ENCODE measurements at places on chromosomes 12 and 14.

DNA sequence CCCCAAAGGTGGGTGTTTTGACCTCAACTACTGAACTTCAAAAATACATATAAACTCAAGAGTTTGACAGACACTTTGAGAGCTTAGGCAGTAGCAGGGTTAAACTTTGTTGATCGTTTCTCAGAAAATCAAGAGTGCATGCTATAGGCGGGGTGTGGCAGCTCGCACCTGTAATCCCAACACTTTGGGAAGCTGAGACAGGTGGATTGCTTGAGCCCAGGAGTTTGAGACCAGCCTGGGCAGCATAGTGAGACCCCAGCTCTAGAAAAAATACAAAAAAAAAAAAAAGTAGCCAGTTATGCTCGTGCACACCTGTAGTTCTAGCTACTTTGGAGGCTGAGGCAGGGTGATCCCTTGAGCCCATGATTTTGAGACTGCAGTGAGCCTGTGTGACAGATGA lies 12.3 kb downstream of the NANOG start:
- no peak for DNase-seq

- DNase-seq = peak; percentile 86
Measured at GRCh38 chr14:86777963-86778602, 1214.9 kb downstream of the GALC start.

GRCh38 chr12:27542628-27543027 lies 18.6 kb downstream of the PPFIBP1 start:
- DNase-seq = peak; percentile 95

GRCh38 chr14:73426877-73427276 lies 31.5 kb downstream of the NUMB start:
- DNase-seq = no peak

DNA sequence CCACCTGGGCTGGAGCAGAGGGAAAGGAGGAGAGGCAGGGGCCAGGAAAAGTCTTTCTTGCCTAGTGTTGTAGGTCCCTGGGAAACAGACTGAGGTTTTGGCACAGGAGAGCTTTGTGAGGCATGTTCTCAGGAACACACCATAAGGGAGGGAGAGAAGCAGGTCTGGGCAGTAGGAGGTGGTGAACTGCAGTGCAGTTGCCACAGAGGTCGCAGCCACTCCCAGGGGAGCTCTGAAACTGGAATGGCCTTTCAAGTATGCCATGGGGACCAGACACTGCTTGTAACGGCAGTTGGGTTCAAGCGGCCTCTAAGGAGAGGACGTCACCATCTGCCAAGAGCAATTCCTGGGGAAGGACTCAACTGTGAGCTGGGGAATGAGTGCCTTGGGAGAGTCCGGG lies 35.4 kb upstream of the NKX2-8 start:
- no peak for DNase-seq

GRCh38 chr12:6827982-6828780 lies at the start of gene P3H3:
TSS of gene P3H3 (plus strand) at chr12:6828407. CDS start at chr12:6828441, 34 bp downstream.
- peak; percentile 62 for DNase-seq

DNA sequence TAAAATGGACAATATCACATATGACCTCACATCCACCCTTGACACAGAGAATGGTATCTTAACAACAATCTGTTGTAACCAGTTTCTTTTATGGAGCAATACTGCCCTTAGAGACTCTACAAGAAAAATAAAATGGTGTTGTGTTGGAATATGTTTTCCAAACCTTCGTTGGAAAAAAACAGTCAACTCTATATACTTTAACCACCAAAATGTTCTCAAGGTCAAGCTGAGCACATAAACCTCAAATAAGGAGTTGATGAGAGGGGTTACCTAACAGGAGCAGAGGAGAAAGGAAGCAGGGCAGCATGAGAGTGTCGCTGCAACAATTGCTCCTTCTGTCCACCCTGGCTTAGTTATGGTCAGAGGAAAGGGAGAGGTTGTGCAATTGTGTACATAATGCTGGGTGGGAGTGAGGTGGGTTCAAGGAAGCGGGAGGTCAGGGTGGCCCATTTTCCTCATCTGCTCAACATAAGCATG lies 179.2 kb upstream of the BMP4 start:
- no peak for DNase-seq

- DNase-seq = no peak
Measured at GRCh38 chr12:82517808-82518207, 159.5 kb downstream of the METTL25 start.
